Activated naive CD4-positive, alpha-beta T cell treated with anti-CD3 and anti-CD28 coated beads, Interleukin-2, amount 50 U/mL, for 72 hours (primary cell): ENCODE measurements at places on chromosomes 3 and 15. TPM values are rescaled to one million over a fixed set of nuclear protein-coding genes. Genes with fewer than 3 reads are reported as not detected.

The PRTG gene
- not detected for total RNA-seq

The WNT7A gene
- total RNA-seq: 0.14 TPM

The SCAPER gene
- total RNA-seq: 33.3 TPM

- DNase-seq: no peak
Measured at GRCh38 chr15:72992841-72993252, 59.4 kb upstream of the NEO1 start.

DNA sequence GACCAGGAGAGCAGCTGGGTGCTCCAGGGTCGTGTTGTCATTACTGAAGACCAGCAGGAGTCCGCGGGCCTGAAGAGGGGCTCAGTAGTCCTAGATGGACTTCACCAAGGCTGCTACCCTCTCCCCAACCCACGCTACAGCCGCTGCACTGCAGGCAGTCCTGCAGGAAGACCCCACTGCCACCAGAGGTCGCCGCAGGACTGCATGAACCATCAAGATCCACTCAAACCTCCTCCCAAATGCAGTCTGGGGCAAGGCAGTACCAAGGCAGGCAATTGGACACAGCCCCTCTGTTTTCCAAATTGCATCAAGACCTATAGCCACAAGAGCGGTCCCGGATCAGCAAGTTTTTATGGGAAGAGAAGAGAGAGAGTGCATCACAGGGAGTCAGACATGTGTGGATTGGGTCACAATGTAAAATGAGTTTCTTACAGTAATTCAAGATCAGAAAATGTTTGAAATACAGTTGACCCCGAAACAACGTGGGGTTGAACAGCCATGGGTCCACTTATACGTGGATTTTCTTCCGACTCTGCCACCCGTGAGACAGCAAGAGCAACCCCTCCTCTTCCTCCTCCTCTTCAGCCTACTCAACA lies 46.7 kb downstream of the DZIP1L start:
- DNase-seq: peak; percentile 88

DNA sequence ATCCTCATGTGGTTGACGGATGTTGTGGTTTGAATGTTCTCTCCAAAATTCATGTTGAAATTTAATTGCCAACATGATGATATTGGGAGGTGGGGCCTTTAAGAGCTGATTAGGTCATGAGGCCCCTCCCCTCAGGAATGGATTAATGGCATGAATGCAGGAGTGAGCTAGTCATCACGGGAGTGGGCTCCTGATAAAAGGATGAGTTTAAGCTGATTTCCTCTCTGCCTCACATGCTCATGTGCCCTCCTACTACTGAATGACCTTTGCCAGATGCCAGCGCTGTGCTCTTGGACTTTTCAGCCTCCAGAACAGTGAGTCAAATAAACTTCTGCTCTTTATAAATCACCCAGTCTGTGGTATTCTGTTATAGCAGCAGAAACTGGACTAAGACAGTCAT lies 111.2 kb downstream of the MYO5A start:
- no peak for DNase-seq
